SW 1271 (cell line): ENCODE measurements at places on chromosomes 16 and 17.

DNA sequence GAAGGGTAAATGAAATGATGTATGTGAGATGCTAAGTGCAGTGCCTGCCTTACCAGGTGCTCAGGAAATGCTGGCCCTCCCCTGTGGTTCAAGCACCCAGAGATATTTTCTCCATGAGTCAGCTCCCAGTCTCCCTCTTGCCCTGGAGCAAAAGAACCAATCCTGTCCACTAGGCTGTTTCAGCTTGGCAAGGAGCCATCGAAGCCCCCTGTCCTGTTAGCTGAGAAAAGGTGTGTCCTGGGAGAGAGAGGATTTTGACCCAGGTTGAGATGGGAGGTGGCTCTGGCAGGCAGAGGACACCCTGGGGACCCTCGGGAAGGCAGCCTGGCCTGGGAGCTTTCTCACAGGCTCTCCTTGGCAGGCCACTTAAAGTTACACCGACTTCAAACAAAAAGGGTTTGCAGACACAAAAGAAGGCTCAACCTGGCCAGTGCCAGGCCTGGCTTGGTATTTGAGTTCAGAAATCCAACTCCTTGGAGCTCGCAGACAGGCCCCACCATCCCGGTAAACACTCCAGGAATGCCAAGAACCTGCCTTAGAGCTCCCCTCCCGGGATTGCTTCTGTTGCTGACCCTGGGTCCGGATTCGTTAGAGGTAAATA is 29.6 kb downstream of the NTN1 start:
- peak; percentile 15 for DNase-seq

GRCh38 chr16:49766225-49766624 is 89.7 kb downstream of the ZNF423 start:
- DNase-seq = no peak

DNA sequence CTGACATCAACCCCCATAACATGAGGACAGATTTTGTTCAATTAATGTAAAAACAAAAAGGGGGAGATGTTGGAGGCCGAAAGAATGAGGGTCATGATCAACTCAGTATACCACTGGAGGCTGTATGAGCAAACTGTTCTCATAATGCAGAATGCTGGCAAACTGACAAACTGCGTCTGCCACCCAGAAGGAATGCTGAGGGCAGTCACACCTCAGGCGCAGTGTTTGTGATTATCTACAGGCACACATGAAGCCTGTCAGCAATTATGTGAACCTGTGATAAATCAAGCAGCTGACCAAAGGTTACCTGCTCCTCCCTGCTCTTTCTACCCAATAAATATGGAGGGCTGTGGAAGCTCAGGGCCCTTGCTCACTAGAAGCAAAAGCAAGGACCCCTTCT is 27.3 kb downstream of the CD300LG start:
- no peak for DNase-seq

GRCh38 chr17:16513873-16514272 is 21.9 kb upstream of the LRRC75A start:
- no peak for DNase-seq

DNA sequence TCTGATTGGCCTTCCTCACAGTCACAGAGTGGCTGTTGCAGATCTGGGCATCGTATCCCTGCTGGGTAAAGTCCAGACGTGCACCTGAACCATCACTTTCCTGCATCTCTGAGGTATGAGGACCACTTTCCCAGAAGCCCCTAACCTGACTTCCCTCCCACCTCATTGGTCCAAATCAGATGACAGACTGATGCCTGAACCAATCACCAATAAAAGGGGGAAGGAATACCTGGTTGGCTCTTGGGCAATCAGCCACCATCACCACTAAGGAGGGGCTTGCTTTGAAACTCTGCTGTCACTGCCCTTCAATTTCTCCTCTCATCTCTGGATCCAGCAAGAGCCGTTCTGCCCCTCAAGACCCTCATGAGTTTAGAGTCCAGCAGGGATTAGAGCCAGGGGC is 13.6 kb upstream of the WFDC1 start:
- no peak for DNase-seq

DNA sequence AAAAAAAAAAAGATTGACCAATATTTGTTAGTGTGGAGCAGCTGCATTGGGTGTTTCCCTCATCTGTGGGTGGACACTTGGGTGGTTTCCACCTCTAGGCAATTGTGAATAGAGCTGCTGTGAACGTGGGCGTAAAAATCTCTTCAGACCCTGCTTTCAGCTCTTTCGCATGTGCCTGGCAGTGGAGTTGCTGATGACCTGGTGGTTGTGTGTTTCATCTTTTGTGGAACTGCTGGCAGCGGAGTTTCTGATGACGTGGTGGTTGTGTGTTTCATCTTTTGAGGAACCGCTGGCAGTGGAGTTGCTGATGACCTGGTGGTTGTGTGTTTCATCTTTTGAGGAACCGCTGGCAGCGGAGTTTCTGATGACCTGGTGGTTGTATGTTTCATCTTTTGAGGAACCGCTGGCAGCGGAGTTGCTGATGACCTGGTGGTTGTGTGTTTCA is 21.4 kb downstream of the ZC3H18 start:
- DNase-seq = no peak

DNA sequence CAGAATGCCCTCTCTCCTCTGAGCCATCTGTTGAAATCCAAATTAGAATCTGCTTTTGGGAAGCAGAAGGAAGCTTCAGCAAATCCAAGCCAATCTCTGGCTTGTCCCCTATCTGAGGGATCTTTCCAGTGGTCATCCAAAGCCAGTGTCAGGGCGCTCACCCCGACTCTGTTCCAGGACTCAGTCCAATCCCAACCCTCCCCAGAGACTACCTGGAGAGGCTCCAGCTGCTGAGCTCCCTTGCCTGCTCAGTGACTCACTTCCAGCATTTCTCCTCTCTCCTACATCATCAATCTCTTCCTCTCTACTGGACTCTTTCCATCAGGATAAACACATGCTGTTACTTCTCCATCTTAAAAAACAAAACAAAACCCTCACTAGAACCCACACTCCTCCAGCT is 2.4 kb downstream of the MATCAP1 start:
- DNase-seq = no peak

DNA sequence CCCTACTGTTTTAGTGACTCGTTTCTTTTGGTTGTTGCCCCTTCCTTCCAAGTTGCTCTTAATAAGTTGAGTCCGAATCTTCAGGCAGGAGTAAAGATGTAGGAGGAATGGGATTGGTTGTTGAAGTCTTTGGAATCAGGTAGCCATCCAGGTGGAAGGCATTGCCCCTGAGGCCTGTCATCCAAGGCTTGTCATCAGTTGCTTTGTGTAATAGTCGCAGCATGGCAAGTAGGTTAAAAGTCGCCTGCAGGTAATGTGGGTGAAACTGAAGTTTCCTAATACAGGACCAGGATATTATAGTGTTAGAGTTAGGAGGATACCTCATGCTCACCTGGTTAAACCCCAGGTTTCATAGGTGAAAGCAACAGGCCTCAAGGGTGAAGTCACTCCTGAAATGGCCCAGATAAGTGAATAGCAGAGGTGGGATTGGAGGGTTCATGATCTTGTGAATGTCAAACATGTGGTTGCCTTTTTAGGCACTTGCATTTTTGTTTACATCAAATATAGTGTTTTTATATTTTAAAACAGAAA is 934 bp downstream of the PCTP start:
- no peak for DNase-seq

DNA sequence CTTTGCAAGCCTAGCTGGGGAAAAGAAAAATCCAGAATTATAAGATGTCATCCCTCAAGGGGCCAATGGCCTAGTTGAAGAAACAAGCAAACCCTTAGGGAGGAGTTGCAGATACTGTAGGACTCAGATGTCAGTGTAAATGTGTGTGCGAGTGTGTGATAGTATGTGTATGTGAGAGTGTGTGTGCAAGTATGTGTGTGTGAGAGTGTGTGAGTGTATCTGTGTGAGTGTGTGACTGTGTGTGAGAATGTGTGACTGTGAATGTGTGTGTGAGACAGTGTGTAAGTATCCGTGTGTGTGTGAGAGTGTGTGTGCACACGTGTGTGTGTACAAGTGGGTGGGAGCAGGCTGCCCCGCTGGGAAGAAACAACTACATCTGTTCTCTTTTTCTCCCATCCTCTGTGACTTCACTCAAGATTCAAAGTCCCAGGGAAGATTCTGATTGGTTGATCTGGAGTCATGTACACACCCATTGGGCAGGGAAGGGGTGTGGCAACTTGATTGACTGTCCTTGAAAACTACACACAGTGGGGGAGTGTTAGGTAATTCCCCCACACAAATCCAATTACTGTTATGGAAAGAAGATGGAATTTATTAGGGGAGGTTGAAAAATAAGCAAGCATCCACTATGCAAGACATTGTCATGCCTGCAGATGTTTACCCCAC is 40.7 kb downstream of the IRX3 start:
- no peak for DNase-seq

DNA sequence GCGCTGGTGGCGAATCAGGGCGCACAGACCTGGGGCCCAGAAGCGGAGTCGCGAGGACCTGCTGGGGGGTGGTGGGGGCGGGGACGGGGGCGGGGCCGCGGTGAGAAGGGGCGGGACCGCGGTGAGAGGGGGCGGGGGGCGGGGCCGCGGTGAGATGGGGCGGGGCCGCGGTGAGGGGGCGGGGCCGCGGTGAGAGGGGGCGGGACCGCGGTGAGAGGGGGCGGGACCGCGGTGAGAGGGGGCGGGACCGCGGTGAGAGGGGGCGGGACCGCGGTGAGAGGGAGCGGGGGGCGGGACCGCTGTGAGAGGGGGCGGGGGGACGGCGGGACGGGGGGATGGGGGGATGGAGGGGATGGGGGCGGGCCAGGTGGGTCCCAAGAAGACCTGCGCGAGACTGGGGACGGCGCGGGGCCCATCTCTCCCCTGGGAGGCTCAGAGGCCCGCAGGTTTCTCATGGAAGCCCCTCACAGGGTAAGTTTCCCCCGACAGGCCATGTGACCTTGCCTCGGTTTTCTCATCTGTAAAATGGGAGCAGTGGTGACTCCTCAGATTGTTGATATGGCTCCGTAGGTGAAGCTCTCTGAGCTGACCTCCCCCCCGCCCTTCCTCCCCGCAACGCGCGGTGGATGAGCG is 28.6 kb upstream of the DBNDD1 start:
- no peak for DNase-seq

- DNase-seq = no peak
Observed at GRCh38 chr16:7209598-7209997, 123.0 kb upstream of the RBFOX1 start.

DNA sequence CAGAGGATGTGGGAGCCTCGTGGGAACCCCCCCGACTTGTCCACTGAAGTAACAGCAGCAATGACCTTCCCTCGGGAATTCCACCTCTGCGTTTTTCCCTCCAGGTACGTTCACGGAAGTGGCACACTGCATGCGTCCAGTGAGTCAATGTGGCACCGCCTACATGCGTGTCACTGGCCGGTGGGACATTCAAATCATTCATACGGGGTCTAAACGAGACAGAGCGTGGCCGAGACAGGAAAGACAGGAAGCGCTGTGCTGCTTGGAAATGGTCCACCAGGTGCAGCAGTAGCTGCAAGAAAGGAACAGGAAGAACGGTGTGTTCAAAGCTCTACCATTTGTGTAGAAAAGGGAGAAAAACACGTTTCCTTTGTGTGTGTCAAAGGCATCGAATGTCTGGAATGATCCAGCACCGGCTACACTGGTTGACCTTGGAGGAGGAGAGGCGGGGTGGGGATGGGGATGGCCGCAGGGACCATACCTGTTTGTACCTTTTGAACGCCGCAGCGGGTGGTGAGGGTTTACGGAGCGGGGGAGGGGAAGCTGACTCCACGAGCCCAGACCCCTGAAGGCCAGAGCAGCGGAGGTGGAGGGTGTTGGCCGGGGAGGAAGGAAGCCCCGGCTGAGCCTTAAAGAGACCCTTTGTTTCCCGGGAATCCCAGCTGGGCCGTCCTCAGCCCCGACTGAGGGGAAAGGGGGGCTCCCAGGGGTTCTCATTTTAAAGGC is 1.7 kb upstream of the PGAP6 start:
- DNase-seq = no peak

GRCh38 chr17:47204722-47205418 is 4.3 kb upstream of the MYL4 start:
- DNase-seq = no peak

- DNase-seq = peak; percentile 92
Observed at GRCh38 chr17:16027708-16028584, 28.3 kb downstream of the TTC19 start.

DNA sequence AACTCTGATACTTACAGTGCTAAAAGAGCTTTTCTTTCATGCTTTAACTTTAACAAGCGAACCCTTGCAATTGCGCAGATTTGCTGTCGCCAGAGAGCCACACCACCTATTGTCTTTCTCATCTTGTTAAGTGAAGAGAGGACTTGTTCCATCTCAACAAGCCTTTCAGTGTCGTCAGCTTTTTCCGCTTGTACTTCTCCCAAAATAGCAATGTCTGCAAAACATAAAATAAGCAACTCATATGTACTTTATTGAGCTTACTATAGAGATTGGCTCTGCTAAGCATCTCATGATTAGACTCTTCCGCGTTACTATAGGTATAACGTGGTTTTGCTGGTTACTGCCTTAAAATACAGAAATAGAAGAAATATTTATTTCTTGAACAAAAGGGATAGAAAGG is 51.9 kb downstream of the ABCA8 start:
- DNase-seq = no peak

- no peak for DNase-seq
Observed at GRCh38 chr16:2969545-2970521, 685 bp downstream of the PAQR4 start.
